AG09319 (cell line): ENCODE measurements at places on chromosomes 13 and 19.

GRCh38 chr13:21435687-21436151, 23.4 kb downstream of the ZDHHC20 start:
- peak; percentile 65 for DNase-seq

DNA sequence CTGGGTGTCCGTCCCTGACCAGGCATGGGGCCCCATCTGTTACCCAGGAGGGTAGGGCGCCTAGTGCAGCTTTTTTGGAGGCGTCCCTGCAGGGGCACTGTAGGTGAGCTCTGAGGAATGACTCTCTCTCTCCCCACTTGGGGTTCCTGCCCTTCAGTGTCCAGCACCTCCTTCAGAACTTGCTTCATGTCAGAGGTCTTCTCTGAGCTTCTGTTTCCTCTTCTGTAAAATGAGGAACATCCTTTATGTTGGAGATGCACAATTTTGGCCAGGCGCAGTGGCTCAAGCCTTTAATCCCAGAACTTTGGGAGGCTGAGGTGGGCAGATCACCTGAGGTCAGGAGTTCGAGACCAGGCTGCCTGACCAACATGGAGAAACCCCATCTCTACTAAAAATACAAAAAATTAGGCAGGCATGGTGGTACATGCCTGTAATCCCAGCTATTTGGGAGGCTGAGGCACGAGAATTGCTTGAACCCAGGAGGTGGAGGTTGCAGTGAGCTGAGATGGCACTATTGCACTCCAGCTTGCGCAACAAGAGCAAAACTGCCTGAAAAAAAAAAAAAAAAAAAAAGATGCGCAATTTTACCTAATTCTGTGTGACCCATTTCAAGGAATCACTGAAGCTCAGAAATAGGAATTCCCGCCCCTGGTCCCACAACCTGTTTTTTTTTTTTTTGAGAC, 15.2 kb upstream of the PIK3R2 start:
- DNase-seq = no peak

GRCh38 chr13:60689571-60689970, 292.6 kb downstream of the TDRD3 start:
- DNase-seq = no peak

DNA sequence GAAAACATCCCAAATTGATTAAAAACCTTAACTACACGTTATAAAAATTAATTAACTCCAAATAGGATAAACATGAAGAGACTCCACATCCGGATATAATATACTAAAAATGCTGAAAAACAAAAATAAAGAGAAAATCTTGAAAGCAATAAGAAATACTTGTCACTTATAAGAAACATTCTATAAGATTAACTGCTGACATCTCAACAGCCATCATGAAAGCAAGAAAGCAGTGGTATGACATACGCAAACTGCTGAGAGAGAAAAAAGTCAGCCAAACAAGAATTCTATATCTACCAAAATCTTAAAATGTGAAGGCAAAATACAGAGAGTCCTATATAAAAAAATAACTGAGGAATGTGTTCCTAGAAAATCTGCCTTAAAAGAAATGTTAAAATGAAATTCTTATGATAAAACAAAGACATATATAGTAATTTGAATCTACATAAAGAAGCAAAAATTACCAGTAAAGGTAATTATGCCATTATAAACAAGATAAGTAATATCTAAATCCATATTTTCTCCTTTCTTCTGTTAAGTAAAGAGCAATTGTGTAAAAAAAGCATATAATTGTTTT, 1851.1 kb downstream of the PCDH9 start:
- no peak for DNase-seq

GRCh38 chr13:57353831-57354230, 186.8 kb downstream of the PRR20E start:
- DNase-seq = no peak

- no peak for DNase-seq
These were observed 3.0 kb downstream of the HPN start for GRCh38 chr19:35044317-35045117.

- no peak for DNase-seq
These were observed 10.0 kb downstream of the NKPD1 start for GRCh38 chr19:45150751-45151281.

DNA sequence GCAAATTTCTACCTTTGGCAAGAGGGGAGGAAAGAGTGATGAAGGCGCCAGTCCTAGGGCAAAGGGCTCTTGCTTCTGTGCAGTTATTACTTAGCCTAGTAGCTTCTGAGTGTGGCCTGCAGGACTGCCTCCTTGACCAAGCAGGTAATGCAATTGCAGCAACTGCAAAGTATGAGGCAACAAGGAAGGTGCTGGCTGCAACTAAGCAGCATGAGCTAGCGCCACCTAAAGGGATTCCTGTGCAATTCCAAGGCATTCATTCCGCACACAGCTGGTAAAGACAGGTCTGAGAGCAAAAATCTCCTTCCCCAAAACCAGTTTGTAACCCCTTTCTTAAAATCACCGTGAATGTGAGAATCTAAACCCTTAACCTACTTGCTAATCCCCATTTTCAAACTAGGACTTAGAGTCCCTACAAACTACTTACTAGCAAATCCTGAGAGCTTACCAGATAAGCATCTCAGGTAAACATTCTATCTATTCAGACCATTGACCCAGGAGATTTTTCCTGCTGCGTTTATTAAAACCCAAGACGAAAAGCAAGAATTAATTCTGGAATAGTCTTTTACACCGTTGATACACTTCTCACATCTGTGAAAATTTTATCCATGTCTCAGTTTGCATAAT, 62.9 kb downstream of the DCT start:
- DNase-seq = no peak

DNA sequence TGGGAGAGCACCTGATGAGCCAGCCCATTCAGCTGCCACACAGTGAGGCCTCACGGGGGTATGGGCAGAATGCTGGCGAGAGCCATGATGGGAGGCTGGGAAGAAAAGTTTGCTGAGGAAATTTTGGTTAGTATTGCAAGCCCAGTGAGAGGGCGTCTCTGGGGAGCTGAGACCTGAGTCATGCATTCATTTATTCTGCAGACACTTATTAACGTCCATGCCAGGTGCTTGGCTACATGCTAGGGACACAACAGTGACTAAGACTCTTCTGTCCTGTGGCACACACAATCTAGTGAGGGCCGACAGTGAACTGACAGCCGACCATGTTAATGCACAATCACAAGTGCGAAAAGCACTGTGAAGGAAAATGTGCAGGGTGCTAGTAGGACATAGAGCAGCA, 27.2 kb downstream of the WDR62 start:
- DNase-seq = no peak

- DNase-seq = no peak
These were observed 9.3 kb downstream of the TMEM143 start for GRCh38 chr19:48354332-48354992.

- no peak for DNase-seq
These were observed 37.3 kb downstream of the TNFSF11 start for GRCh38 chr13:42611086-42611779.

DNA sequence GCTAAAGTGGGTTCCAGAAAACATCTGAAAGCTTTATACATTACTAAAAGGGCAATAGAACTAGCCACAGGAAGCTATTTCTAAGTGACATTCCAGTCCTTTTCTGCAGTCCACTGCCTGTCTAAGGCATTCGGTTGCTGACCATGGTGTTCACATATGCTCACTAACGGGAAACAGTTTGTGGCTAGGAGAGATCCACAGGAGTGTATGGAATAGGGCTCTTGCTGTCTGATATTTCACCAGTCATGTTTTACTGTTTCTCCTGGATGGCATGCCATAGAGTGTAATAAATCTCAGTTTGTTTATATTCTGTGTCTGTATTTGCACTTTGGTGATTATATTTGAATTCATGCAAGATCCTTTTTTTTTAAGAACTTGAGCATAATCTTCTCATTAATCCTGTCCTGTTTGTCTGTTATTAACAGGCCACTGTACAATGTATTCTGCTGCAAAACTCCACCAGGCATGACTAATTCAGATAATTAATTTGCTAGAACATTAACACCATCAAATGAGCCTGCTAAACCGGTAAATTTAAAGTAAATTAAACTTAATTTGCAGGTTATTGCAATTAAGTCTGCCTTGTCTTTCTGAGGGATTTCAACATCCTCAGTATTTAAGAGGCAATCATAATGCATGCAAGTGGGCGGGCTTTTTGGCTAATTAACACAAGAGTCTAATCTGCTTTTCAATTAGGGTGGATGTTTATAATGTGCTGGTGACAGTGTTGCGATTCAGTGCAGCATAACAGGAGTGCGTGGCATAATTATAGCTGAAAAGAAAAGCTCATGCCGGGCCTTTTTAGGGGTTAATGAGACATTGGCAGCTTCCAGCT, 201.3 kb downstream of the POU4F1 start:
- DNase-seq = no peak

DNA sequence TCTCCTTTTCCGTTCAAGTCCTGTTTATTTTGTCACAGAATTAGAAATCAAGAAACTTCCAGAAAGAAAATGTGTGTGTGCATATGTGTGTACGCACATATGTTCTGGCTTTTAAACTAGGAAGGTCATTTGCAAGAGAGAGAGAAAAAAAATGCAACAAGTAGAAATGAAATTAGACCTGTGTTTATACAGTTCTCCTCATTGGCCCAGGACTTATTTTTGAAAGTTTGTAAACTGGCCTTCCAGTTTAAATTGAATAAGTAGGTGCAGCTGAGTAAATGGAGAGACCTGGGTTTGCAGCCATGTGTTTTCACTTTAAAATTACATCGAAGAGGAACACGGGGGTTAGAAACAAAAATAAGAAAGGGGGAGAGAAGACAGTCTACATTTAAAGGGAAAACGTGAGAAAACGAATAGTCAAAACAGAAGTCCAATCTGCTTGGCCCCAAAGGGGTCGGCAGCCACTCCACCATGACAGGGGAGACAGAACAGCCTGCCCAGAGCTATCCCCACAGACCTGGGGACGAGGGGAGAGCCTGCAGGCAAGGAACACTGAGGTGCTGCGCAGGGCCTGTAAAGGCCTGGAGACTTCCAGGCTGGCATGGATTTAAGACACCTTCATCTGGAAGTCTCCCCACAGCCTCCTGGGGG, 216.8 kb upstream of the MAB21L1 start:
- DNase-seq = peak; percentile 74

GRCh38 chr13:113431171-113431570, 22.1 kb downstream of the ADPRHL1 start:
- no peak for DNase-seq

DNA sequence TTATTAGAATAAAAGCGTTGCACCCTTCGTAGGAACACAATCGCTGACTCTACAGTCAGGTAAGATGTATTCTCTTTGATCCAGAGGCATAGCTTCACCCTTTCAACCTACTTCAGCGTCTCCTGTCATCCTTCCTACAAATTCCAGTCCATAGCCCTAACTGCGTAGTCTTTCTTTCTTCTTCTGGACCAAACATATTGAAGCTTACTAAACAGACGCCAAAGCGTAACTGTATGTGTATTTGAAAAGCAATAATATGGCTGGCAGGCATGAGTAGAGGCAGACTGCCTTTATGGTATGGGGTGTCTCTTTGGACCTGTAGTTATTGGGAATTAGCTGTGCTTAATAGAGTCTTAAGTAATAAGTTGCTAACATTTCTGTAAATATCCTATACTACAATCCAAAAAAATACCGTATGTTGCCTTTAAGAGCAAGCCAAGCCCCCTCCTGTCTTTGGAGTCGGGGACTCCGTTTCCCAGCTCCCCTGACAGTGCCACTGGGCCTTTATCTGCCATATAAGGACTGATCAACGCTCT, 392 bp upstream of the ZNF548 start:
- no peak for DNase-seq

DNA sequence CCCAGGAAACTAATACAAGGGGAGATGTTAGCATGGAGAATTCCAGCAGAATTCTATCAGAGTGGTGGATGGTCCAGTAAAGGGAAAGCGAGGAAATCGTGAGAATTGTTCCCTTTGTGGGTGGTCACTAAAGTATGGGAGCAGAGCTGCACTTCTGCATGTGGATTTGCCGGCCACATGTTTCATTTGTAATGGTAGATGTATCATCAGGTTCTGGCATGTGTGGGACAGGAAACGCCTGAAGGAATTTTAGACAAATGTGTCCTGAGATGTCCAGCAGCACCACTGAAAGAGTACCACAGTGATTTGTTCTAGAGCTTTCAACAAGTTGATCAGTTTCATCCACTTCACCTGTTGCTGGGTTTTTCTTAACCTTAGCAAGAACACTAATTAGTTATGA, 308.4 kb downstream of the SHISA2 start:
- DNase-seq = no peak

GRCh38 chr13:94173312-94173854, 306.1 kb downstream of the DCT start:
- DNase-seq = no peak

DNA sequence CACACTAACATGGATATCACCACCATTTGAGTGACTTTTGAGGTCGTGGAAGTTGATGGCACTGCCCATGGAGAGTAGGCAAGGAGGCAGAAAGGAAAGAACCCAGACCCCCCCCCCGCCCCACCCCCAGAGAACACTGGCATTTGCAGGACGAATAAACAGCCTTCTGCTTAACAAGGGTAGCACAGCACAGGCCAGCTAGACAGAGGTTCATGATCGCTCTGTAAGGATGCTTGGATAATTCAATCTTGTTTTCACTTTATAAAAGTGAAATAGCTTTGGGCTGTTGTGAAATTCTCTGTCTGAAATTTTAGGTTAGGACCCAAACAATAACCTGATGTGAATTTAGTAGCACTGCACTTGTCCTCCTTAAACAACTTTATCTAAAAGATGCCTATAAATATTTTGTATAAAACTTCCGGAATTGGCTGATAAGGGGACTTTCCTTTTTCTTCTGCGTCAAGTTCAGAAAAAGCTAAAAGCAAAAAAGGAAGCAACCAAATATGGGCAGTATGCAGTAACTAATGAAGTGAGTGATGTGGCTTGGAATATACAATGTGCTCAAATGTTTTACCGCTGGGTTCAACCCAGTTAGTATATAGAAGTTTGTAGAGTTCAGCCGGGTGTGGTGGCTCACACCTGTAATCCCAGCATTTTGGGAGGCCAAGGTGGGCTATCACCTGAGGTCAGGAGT, 163.7 kb downstream of the SHISA2 start:
- DNase-seq = no peak

DNA sequence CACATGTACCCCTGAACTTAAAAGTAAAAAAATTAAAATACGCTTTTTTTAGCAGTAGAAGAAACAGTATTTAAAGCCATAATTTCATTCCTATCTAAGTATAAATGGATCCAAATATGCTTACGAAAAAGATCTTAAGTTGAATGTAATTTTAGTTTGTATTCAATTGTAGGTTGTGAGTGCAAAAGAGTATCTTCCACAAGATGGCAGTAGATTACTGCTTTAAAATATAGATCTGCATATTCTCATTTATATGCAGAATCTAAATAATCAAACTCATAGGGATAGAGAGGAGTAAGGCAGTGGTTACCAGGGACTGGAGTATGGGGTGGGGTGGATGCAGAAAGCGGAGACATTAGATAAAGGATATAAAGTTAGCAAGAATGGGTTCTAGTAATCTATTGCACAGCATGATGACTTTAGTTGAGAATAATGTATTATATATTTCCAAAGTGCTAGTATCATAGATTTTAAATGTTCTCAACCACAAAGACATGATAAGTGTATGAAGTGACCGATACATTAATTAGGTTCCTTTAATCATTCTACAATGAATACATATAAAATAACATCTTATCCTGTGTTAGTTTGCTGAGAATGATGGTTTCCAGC, 14.2 kb downstream of the OR7A17 start:
- no peak for DNase-seq

- no peak for DNase-seq
These were observed 12.1 kb upstream of the DACH1 start for GRCh38 chr13:71879129-71879535.

- DNase-seq = no peak
These were observed 205.3 kb downstream of the RAP2A start for GRCh38 chr13:97639236-97639635.
